Tongue (tissue), 3 donors: ENCODE measurements at places on chromosomes 1 and 21. TPM values are rescaled to one million over a fixed set of nuclear protein-coding genes. Genes with fewer than 3 reads are reported as not detected.

DNA sequence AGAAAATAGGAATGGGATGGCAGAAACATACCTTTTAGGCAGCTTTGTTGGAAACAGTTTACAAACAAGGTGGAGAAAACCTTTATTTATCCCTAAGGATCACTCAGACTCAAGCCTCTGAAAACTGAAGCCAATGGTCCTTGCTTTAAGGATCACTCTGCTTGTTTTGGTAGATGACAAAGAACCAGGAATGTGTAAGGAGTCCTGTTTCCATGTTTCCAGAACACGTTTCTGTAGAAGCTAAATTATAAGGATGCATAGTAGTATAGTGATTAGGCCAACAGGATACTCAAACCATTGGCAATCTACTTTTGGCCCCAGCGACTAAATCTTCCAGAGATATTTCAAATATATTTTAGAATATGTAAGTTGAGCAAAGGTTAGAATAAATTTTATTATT is 149.1 kb upstream of the HP1BP3 start:
- DNase-seq: no peak

DNA sequence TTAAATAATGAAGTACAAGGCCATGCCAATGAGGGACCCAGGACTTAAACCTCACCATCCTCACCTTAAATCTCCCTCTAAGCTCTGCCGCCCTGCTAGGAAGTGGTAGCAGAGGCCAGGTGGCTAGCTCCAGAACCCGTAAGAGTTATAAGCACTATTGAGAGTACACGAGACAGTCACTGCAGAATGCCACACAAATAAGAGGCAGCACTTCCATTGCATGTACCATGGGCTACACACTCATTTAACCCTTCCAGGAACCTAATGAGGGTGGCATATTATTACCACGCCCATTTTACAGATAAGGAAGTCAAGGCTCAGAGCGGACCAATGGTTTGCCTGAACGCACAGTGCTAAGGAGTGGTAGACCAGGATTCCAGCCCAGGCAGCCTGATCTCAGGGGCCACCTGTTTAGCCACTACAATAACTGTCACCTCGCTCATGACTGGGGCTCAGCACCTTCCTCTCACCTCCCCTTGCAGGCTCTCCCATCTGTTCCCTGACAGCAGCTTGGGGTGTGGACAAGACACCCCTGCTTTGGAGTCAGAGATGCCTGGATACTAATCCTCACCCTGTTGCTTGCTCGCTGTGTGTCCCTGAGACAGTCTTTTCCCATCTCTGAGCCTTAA is 54.8 kb upstream of the ID3 start:
- DNase-seq: no peak

- no peak for DNase-seq
Observed at GRCh38 chr1:34131396-34132160, 33.5 kb downstream of the CSMD2 start.

DNA sequence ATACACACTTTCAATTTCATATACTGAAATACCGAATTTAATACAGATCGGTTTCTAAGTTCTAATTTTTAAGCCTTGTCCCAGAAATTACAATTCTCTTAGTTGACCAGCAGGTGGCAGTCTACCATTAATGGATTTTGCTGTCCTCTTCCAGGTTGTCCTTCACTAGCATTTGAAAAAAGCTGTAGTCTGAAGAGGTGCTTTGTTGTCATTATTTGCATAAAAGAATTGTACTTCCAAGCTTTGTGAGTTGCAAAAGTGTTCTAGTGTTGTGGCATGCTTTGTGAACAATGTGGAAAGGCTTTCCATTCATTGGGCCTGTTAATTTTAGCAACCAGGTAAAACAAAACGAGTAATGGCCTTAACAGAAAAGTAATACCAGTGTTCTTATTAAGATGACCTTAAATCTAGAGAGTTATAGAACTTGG is 193.6 kb downstream of the RPS6KC1 start:
- peak; percentile 80 for DNase-seq

- peak; percentile 57 for DNase-seq
Observed at GRCh38 chr1:108877348-108878159, 769 bp downstream of the GPSM2 start.

Gene SWT1
- total RNA-seq: 14.2 TPM
